ENCODE measurements at places on chromosomes 7 and 10.

- DNase-seq = no peak
Observed at GRCh38 chr7:133167300-133167699, 85.4 kb upstream of the CHCHD3 start.

DNA sequence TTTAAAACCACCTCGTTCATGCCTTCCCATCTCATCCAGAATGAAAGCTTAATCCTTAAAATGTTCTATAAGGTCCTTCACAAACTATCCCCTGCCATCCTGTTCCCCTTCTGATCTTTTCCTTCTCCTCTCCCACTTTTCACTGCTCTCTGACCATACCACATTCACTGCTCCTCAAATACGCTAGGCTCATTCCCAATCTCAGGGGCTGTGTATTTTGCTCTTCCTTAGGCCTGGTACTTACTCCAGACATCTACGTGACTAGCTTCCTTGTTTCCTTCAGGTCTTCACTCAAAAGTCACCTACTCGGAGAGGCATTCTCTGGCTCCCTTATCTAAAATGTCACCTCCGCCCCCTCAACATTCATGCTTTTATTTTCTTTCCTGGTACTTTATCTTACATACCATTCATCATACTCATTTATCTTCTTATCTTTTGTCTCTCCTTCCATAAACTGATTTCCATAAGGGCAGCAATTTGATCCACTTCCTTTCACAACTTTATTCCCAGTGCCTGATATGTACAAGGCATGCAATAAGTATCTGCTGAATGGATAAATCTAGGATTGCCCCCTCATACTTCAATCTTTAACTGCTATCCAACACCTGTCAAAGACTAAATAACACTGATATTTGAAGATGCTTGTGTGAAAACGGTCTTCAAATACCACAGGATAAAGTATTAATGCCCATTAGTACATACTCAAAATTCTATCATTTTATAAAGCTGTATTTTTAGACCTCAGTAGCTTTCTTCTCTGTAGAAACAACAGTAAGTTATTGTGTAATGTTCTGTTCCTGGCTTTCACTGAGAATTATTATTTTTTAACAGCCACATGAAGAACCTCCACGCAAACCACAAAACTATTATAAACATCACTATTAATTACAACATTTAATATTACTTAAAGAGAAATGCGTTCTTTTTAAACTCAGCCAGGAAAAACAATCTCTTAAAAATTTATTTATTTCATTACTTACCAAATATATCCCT lies 27.0 kb downstream of the JMJD1C start:
- no peak for DNase-seq

DNA sequence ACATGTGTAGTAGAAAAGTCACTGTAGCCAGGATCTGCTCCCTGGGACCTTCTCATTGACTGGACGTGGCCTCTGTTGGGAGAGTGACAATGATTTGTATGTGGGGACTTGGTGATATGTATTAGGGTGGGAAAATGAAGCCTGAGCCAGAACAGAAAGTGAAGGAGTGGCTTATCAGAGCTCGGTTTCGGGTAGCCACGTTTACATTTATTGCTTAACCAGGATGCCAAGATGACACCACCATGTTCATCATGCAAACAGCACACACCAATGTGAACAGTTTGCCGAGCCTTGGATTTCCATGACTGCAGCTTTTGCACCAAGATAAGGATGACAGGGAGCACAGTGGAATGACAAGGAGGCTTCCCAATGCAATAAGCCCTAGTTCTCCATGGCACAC lies 112.8 kb upstream of the STK17A start:
- no peak for DNase-seq

DNA sequence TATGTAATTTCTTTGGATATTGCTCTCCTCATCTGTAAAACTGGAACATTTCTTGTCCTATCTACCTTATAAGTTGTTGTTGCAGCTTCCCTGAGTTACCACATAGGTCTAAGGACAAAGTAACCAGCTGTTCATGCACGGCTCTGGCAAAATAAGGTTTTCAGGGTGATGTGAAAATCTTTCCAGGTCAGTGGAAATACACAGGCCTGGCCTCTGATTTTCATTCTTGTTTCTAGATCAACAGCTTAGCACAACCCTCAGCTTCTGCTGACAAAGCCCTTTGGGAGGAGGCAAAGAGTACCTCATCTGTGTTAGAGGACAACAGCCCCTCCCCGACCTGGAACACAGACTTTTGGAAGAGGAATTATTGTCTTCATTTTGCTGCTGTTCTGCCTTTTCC lies 117.5 kb upstream of the AGK start:
- DNase-seq = no peak

- no peak for DNase-seq
Observed at GRCh38 chr7:341841-342638, 52.1 kb downstream of the FOXL3 start.

Data from T follicular helper cell (primary cell).